ENCODE measurements at places on chromosomes 7 and 10.

DNA sequence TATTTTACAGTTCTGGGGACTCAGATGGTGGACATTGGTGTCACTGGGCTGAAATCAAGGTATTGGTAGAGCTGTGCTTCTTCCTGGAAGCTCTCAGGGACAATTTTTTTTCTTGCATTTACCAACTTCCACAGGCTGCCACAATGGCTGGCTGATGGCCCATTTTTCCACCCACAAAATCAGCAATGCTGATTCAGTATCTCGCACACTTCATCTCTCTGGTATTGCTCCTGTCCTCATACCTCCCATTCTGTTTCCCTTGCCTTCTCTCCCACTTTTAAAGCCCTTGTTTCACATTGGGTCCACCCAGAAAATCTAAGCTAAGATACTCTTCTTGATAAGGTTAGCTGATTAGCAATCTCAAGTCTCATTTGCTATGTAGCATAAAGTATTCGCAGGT is 530.9 kb upstream of the POM121L12 start:
- DNase-seq, result no peak

GRCh38 chr7:37853468-37853867 is 5.1 kb downstream of the NME8 start:
- DNase-seq, result no peak

DNA sequence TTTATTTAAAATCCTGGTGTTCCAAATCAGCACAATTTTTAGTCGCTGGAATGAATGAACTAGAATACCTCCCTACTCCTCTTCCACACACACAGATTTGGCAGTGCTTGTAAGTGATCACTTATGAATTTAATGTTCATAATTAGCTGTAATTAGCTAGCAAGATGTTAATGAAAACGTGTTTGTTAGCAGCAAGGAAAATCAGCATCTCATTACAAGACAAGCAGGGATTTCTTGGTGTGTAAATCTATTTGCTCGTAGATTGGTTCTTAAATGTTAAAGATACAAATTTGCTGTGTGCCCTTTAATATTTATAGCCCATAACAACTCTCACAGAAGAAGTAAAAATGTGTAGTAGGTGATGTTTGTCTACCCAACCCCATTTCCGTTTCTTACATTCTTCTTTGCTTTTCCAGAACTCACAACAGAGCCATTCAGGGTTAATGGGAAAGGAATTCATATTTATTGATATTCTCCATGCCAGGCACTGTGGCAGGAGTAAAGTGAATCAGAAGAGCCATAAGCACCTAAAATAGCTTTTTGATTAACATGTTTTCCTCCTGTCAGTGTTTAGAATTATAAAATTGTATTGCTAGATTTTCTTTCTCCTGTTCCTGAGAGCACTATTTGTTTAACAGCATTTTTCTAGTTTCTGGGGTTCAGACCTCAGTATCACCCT is 49.6 kb downstream of the SEMA3C start:
- DNase-seq, result no peak

DNA sequence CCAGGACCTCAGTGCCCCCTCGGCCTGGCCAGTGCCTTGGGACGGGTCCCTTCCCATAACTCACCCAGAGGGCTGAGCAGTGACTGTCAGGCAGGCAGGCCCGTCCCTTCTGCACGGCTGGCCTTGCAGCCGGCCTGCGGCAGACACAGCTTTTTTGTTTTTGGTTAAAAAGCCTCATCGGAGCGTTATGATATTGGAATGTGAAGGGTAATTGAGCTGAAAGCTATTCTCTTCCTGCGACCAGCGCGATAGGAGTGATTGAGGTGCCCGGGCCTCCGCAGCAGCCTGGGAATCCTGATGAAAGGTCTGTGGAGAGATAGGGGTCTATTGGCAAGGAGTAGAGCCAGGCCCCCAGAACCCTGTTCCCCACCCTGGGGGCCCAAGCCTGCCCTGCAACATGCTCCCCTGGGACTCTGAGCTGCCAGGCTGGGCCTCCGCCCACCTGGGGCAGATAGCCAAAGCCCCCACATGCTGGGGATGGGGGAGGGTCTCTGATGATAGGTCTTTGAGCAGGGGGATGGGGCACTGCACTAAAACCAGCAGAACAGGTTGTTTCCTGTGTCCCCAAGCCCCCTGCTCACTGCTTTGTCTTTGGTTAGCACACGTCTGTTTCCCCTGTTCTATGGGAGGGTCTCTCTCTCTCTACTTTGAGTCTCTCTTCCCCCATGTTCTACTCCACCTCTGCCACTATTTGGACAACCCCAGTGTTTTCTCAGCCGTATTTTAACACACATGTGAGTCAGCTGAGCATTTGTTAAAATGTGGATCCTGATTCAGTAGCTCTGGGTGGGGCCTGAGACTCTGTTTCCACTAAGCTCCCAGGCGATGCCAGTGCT is 131.9 kb downstream of the CDH23 start:
- DNase-seq, result no peak

DNA sequence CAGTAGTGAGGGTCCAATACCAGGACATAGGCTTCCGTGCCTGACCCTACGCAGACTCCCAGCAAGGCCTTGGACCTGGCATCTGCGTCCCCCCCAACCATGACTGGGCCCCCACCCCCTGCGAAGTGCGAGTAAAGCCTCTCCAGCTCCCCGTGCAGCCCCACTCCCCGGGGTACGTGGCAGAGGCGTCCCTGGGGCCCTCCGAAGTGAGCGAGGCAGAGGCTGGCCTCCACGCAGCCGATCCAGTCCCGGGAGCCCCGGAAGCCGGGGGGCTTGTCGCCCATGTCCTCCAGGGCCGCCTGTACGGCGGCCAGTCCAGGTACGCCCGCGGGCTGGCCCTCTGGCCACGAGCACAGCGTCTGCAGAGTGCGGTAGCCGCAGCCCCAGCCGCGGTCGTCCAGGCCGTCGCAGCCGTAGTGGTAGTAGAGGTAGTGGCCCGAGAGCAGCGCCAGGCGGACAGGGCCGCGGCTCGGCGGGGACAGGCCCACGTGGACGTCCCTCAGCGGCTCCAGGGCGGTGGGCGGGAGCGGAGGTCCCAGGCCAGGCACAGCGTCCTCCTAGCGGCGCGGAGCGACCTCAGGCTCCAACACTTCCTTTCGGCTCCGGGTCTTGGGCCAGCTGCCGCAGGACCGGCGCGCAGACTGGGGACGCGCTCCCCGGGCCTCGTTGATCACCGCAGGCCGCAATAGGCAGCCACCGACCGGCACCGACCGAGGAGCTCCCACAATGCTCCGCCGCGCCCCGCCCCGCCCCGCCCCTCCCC is at the start of gene UFSP1:
TSS of gene UFSP1 (minus strand) at position 728 of the 763 bp plus-strand sequence. CDS start at position 284, 444 bp downstream.
- no peak for DNase-seq

GRCh38 chr10:59674215-59674836 is 35.3 kb downstream of the SLC16A9 start:
- no peak for DNase-seq

- no peak for DNase-seq
Observed at GRCh38 chr10:50397312-50398140, 146.2 kb upstream of the ASAH2 start.

DNA sequence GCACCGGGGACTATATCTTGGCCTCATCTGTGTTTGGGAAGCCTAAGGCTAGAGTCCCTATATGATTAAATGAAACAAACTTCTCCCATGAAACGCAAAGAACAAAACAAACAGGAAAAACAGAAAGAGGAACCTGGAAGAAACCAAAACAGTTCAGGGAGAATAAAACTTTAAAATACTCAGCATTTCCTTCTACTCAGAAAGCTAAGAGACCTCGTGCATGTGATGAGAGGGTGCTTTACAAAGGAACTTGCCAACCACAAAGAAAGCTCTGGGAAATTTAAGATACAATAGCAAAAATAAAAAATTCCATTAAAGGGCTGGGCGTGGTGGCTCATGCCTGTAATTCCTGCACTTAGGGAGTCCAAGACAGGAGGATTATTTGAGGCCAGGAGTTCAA is 6.9 kb downstream of the PILRA start:
- no peak for DNase-seq

GRCh38 chr10:124722798-124723783 is 21.1 kb downstream of the FAM53B start:
- DNase-seq, result peak; percentile 67

DNA sequence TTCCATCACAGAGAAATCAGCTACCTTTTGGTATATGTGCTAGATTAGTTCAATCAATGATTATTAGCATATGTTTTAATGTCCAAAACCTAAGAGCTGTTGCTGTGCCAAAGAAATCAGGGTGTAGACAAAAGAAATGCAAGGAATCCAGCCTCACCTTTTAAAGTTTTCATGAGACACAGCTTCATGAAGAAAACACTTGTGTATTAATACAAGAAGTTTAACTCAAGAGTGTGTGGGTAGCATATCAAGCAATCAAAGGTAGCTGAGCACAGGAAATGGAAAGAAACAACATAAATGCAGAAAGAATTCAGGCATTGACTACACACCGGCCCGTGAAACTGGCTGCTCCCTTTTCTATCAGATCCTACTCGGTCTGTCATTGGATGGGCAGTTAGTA is 76.0 kb upstream of the CAV2 start:
- no peak for DNase-seq

- DNase-seq, result peak; percentile 44
Observed at GRCh38 chr7:142485617-142486226, 227.9 kb upstream of the PRSS58 start.

DNA sequence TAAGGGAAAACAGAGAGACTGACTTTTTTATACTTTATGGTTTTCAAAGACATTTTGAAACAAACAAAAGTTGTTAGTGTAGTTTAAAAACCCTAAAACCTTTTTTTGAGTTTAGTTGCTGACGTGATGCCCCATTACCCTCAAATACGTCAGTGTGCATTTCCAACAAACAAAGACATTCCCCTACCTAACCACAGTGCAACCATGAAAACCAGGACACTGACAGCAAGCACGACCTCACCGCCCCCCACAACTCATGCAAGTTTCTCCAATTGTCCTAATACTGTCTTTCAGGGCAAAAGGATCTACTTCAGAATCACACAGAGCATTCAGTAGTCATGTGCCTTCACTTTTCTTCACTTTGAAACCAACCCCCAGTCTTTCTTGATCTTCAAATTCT is 75.0 kb downstream of the WNT2 start:
- DNase-seq, result no peak

DNA sequence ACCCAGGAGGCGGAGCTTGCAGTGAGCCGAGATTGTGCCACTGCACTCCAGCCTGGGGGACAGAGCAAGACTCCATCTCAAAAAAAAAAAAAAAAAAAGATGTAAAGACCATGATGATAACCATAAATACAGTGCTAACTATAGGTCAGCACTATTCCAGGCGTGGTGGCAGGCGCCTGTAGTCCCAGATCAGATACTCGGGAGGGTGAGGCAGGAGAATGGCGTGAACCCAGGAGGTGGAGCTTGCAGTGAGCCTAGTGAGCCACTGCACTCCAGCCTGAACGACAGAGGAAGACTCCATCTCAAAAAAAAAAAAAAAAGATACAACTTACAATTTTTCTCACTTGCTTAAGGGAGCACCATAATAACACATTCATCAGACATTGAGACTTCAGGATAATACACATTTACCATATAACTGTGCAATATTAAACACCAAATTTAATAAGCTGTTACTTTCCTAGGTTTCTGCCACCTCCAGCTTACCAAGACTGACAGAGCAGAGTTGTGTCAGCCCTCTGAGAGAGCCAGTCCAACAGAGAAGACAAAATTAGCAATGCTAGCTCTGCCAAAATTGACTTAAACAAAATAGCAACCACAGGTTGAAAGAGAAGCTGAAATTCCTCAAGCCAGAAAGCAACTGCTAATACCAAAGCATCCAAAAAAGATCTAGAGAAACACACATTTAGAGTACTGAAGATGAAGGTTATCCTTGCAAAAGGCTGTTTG is 8.2 kb downstream of the DNA2 start:
- DNase-seq, result no peak

DNA sequence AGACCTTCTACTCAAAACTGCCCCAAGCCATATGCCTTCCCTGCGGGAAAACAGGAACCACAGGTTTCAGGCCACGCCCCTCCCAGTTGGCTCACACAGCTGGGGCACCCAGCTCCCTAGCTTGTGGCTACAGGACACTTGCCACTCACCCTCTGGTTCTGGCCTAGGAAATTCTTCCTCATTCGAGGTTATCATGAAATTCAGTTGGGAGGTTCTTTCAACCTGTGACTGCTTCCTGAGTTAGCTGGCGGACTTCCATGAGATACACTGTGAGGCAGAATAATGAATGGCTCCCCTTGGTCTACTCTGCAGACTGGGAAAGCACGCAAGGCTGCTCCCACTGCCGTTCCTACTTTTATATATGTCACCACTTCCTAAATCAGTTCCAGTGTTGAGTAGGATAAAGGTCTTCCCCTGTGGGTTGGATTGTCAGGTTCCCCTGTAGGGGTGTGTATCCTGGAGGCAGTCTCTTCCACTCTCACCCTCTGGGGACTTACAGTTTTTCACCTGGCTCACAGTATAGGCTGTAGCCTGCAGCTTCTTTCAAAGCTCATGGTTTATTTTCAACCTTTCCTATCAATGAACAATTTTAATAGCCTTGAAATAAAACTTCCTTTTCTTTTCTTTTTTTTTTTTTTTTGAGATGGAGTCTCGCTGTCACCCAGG is 37.0 kb downstream of the GPR22 start:
- DNase-seq, result no peak

DNA sequence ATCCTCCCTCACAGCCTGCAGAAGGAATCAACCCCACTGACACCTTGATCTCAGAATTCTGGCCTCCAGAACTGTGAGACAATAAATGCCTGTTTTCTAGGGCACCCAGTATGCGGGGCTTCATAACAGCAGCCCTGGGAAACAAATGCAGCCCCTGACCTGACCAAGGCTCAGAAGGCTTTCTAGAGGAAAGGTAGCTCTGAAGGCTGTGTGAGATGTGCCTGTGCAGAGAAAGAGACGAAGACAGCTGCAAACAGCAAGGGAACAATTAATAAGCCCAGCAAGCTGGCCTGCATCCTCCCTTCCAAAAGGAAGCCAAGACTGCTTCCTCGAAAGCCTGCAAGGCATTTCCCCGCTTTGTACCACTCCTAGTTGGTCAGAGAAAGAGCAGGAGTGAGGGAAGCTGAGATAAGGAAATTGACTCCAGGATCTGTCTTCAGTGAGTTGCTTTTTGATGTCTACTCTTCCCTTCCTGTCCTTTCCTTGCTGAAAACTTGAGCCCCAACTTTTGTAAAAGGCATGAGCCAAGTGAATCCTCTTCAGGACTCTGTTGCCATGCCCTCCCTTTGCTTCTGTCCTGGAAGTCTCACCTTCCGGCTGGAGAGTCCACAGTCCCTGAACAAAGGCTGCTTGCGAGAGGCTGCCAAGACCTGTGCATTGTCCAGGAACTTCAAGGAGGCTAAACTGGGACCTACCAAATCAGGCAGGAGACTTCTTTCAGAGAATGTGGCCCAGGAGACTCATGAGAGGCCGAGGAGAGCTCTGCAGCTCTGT is 71.2 kb upstream of the ARID5B start:
- DNase-seq, result no peak

GRCh38 chr7:107118109-107118900 is 50.5 kb upstream of the HBP1 start:
- no peak for DNase-seq
